ENCODE measurements at places on chromosomes 5 and 9. TPM values are rescaled to one million over a fixed set of nuclear protein-coding genes. Genes with fewer than 3 reads are reported as not detected.

The LHX6 gene
- not detected for total RNA-seq

The NR6A1 gene
- not detected for total RNA-seq

The TMEM174 gene
- total RNA-seq, result not detected

The CDH9 gene
- total RNA-seq, result 0.13 TPM

The PTGES gene
- total RNA-seq, result not detected

The LRRC14B gene
- not detected for total RNA-seq

The PAPPA gene
- total RNA-seq, result not detected

The ANKRD31 gene
- total RNA-seq, result 0.96 TPM

The PCBD2 gene
- total RNA-seq, result 9.2 TPM

The GALNT12 gene
- total RNA-seq, result 11.0 TPM

DNA sequence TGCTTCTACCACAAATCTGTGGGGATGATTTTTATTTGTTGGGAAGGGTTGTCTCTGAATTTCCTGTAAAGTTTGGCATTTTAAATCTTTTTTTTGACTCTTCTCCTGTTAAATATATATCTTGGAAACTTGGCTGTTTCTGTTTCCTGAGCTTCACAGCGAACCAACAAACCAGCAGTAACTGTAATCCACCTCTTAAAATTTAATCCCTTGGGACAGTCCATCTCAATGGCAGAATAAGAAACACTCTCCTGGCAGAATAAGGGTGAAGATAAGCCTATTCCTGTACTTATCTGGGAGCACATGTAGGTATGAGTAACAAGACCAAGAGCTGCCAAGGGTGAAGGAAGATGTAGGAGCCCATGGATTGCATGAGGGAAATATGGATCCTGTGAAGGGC is 73.1 kb upstream of the RPS23 start:
- H3K4me3 ChIP-seq, result no peak overlapping the region
- H3K4me1 ChIP-seq, result no peaks in the 10 kb centered on the region
- H3K27ac ChIP-seq, result no peak overlapping the region
- H3K27me3 ChIP-seq, result peaks cover 5% of the 10 kb centered on the region
- no peaks in the 10 kb centered on the region for H3K36me3 ChIP-seq

DNA sequence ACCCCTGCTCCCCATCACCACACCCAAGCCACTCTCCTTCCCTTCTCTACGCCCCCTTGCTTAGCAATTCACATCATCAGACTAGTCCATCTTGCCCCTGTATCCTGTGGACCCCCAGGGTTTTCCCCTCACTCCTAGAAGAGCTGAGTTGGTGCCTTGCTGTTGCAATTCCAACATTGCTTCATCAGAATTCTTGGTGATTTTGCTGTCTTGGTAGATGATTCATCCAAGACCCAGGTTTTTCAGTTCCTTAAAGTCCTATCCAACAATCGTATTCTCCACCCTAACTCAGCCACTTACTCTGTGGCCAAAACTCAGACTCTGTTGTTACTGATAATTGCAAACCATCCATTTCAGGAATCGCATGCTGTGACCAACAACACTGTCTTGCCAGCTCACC is 21.4 kb upstream of the CCNJL start:
- no peaks in the 10 kb centered on the region for H3K27me3 ChIP-seq
- H3K27ac ChIP-seq, result no peak overlapping the region
- no peak overlapping the region for H3K4me3 ChIP-seq
- no peaks in the 10 kb centered on the region for H3K36me3 ChIP-seq
- H3K4me1 ChIP-seq, result no peaks in the 10 kb centered on the region

GRCh38 chr5:111043712-111044506 is 27.6 kb upstream of the TSLP start:
- DNase-seq, result no peak
- H3K36me3 ChIP-seq, result no peaks in the 10 kb centered on the region
- no peak overlapping the region for H3K27ac ChIP-seq
- H3K4me3 ChIP-seq, result no peak overlapping the region
- no peaks in the 10 kb centered on the region for H3K4me1 ChIP-seq
- no peaks in the 10 kb centered on the region for H3K27me3 ChIP-seq

- no peak overlapping the region for H3K27ac ChIP-seq
- no peak overlapping the region for H3K4me3 ChIP-seq
- no peaks in the 10 kb centered on the region for H3K4me1 ChIP-seq
- no peaks in the 10 kb centered on the region for H3K27me3 ChIP-seq
Measured at GRCh38 chr9:110357505-110357904, 19.8 kb upstream of the TXNDC8 start.

- no peaks in the 10 kb centered on the region for H3K4me1 ChIP-seq
- no peaks in the 10 kb centered on the region for H3K27me3 ChIP-seq
- no peak overlapping the region for H3K4me3 ChIP-seq
- no peak overlapping the region for H3K27ac ChIP-seq
- no peak for DNase-seq
Measured at GRCh38 chr9:88523056-88523455, 11.9 kb upstream of the NXNL2 start.

- DNase-seq, result no peak
- H3K36me3 ChIP-seq, result no peaks in the 10 kb centered on the region
- H3K27me3 ChIP-seq, result peaks cover 2% of the 10 kb centered on the region
- no peak overlapping the region for H3K4me3 ChIP-seq
- no peak overlapping the region for H3K27ac ChIP-seq
- no peaks in the 10 kb centered on the region for H3K4me1 ChIP-seq
Measured at GRCh38 chr5:40972434-40972833, 63.1 kb downstream of the C7 start.

DNA sequence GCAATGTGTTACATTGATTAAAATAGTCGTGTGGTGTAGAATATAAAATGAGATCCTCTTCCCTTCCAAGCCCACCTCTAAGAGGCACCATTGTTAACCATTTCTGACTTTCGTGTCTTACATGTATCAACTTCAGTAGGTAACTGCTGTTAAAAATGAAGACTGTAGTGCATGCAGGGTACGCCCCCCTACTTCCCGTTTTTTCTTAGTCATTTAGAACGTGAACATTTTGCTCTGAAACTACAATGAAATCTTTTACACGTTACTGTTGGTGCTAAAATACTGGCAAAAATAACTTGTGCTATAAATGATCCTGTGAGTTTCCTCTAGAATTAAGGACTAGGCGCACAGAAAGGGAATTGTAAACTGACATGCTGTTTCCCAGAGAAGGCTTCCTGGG is 41.5 kb downstream of the WNK2 start:
- no peak for DNase-seq
- H3K27me3 ChIP-seq, result no peaks in the 10 kb centered on the region
- H3K27ac ChIP-seq, result no peak overlapping the region
- no peaks in the 10 kb centered on the region for H3K36me3 ChIP-seq
- H3K4me1 ChIP-seq, result no peaks in the 10 kb centered on the region

- no peak overlapping the region for H3K27ac ChIP-seq
- no peak overlapping the region for H3K4me3 ChIP-seq
- no peaks in the 10 kb centered on the region for H3K27me3 ChIP-seq
- DNase-seq, result no peak
- H3K4me1 ChIP-seq, result no peaks in the 10 kb centered on the region
Measured at GRCh38 chr5:27140831-27141230, 102.4 kb upstream of the CDH9 start.

GRCh38 chr5:82586661-82587310 is 308.6 kb upstream of the RPS23 start:
- no peak for DNase-seq
- H3K4me3 ChIP-seq, result no peak overlapping the region
- no peak overlapping the region for H3K27ac ChIP-seq
- H3K36me3 ChIP-seq, result no peaks in the 10 kb centered on the region
- no peaks in the 10 kb centered on the region for H3K27me3 ChIP-seq
- H3K4me1 ChIP-seq, result no peaks in the 10 kb centered on the region

DNA sequence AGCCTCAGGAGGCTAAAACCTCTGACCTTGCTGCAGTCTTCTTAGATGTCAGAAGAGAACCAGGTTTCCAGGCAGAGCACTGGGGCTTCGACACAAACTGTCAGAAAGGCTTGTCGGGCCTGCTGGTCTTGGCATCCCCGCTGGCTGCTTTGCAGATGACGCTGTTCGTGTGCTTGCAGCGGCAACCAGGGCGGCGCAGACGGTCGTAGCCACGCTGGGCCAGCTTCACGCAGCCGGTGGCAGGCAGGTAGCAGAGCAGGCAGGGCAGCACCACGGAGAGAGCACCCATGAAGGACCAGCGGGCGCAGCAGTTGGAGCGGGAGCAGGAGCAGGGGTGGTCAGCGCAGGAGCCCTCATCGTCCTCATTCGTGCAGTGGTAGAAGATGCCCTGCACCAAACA is 10.7 kb downstream of the SPRY4 start:
- no peak overlapping the region for H3K27ac ChIP-seq
- no peak overlapping the region for H3K4me3 ChIP-seq
- peaks cover 2% of the 10 kb centered on the region for H3K27me3 ChIP-seq
- no peak for DNase-seq

- H3K27ac ChIP-seq, result no peak overlapping the region
- no peaks in the 10 kb centered on the region for H3K36me3 ChIP-seq
- H3K4me3 ChIP-seq, result no peak overlapping the region
- H3K4me1 ChIP-seq, result no peaks in the 10 kb centered on the region
- H3K27me3 ChIP-seq, result no peaks in the 10 kb centered on the region
- DNase-seq, result no peak
Measured at GRCh38 chr5:8355981-8356380, 487.0 kb downstream of the MTRR start.

DNA sequence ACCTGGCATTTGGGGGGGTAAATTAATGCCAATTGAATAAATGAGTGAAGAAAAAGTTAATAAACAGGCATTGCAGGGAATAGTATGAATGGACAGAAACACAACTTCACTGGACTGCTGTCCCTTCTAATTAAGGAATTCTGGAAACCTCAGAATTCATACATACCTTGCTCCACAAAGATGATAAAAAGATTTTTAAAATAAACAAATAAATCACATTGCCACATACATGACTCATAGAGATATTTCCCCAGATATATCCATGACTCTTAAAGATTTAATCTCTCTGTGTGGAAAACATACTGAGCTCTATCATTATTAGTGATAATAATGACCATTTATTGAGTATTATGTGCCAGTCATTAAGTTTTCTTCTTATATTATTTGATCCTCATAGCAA is 469.0 kb upstream of the MEF2C start:
- DNase-seq, result no peak
- no peaks in the 10 kb centered on the region for H3K4me1 ChIP-seq
- no peak overlapping the region for H3K27ac ChIP-seq
- H3K27me3 ChIP-seq, result no peaks in the 10 kb centered on the region

- H3K27ac ChIP-seq, result no peak overlapping the region
- no peak for DNase-seq
- H3K4me3 ChIP-seq, result no peak overlapping the region
- H3K4me1 ChIP-seq, result no peaks in the 10 kb centered on the region
- H3K36me3 ChIP-seq, result no peaks in the 10 kb centered on the region
Measured at GRCh38 chr9:84239343-84239742, 101.2 kb downstream of the SLC28A3 start.

- DNase-seq, result no peak
- H3K27me3 ChIP-seq, result no peaks in the 10 kb centered on the region
- H3K27ac ChIP-seq, result no peak overlapping the region
- no peaks in the 10 kb centered on the region for H3K4me1 ChIP-seq
- H3K4me3 ChIP-seq, result no peak overlapping the region
- H3K36me3 ChIP-seq, result no peaks in the 10 kb centered on the region
Measured at GRCh38 chr5:88868468-88869068, 14.4 kb downstream of the MEF2C start.

DNA sequence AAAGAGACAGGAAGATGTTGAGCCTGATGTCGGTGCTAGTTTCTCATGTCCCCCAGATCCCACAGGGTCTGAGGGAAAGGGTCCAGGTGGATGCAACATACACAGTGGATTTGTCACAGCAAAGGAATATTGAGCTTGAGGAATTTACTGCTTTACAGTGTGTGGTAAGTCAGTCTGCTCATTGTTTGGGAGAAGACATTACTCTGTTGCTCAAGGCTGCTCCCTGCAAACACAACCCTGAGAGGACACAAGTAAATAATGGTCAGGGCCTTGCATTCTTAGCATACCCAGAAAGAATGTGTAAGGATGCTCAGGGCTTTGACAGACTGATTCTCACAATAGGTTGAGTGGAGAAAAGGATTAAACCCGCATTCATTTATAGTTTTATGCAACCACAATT is 7.3 kb upstream of the MAN2A1 start:
- H3K27me3 ChIP-seq, result no peaks in the 10 kb centered on the region
- H3K4me3 ChIP-seq, result no peak overlapping the region
- no peaks in the 10 kb centered on the region for H3K4me1 ChIP-seq
- no peak for DNase-seq

GRCh38 chr5:16666883-16667398 is 50.1 kb upstream of the RETREG1 start:
- no peaks in the 10 kb centered on the region for H3K36me3 ChIP-seq
- peaks cover 3% of the 10 kb centered on the region for H3K4me1 ChIP-seq
- no peaks in the 10 kb centered on the region for H3K27me3 ChIP-seq
- H3K27ac ChIP-seq, result no peak overlapping the region
- no peak for DNase-seq

GRCh38 chr9:127927201-127927987 is 3.2 kb downstream of the PIP5KL1 start:
- peak overlapping the region; percentile 49 for H3K4me3 ChIP-seq
- no peak overlapping the region for H3K27ac ChIP-seq
- no peaks in the 10 kb centered on the region for H3K36me3 ChIP-seq
- peak; percentile 76 for DNase-seq

- peaks cover 7% of the 10 kb centered on the region for H3K27me3 ChIP-seq
- no peaks in the 10 kb centered on the region for H3K36me3 ChIP-seq
- DNase-seq, result no peak
- H3K4me1 ChIP-seq, result no peaks in the 10 kb centered on the region
Measured at GRCh38 chr9:86549401-86549811, 195.2 kb upstream of the TUT7 start.

GRCh38 chr9:132780230-132781007 is 97.7 kb downstream of the AK8 start:
- no peak overlapping the region for H3K27ac ChIP-seq
- H3K4me3 ChIP-seq, result no peak overlapping the region
- no peaks in the 10 kb centered on the region for H3K4me1 ChIP-seq
- no peaks in the 10 kb centered on the region for H3K27me3 ChIP-seq

DNA sequence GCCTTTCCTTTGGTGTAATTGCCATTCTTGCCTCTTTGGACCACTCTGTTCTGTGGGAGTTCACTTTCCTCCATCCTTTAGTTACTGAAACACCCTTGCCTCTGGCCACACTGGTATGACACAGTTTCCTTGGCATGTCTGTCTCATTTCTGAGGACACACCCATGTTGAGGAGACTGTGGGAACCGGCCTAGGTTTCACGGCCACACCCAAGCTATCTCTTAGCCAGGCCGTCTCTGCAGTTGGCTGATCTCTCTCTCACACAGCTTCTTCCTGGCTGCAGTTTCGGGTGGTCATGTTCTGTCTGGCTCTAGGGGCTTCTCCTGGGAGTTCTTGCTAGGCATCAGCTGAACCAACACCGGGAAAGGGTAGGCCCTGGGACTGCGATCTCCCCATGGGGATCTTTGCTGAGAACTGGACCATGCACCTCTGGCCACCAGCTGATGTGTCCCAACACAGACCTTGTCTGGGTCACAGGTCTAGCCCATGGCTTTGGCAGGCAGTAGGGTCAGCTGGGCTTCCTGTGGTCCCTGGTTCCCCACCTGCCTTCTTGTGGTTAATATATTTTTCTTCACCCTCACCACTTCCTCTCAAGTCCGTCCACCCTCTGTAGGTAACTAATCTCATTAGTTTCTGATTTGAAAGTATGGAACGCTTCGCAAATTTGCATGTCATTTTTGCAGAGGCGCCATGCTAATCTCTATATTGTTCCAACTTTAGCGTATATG is 24.9 kb downstream of the ARHGEF37 start:
- H3K27me3 ChIP-seq, result no peaks in the 10 kb centered on the region
- no peak overlapping the region for H3K27ac ChIP-seq
- H3K36me3 ChIP-seq, result peaks cover 2% of the 10 kb centered on the region
